ENCODE measurements at places on chromosomes 5 and 9.

DNA sequence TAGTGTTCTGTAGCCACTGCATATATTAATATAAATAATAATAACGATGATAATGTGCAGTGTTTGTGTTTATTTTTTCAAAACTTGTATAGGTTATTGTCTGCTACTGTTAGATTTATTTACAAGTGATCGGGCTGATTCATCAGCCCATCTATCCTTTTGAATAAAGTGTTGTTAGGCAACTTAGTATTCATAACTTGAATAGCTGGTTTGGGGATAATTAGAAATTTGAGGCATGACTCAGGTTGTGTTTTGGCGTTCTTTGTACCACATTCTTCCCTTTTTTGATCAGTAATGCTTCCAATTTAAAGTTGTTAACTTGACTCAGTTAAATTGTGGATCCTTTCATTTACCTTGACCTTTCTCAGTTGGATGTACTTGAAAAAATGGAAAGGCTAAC is 69.7 kb downstream of the FOCAD start:
- no peak for DNase-seq

GRCh38 chr9:89252651-89253267 is 58.2 kb upstream of the CKS2 start:
- DNase-seq = no peak

DNA sequence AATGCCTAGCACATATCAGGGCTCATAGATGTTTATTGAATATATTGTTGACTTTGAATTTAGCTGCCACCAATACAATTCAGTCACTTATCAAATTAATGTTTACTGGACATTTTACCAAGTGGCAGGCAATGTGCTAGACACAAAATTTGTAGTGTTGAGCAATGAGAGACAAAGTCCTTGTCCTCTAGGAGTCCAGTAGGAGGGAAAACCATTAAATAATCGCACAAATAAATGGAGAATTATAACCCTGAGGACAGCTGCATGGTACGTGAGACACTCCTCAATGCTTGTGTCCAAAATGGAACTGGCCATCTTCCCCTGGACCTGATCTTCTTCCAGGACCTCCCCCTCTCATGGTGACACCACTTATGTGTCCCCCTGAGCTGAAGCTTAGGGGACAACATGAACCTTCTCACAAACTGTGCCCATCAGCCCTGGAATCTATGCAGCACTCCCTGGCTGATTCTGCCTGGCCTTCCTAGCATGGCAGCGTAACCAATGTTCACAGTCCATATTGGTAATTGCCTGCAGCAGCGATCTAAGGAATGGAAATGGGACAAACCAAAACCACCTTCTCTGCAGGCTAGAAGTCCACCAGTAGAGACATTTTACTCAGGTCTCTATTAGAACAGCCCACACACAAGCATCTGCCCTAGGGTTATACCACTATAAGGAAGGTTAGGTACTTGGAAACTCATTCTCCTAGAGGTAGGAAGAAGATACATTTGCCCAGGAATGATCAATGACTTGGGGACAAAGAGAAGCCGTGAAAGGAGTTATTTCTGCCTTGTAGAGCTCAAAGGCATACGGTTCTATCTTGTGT is 75.5 kb downstream of the FGF1 start:
- no peak for DNase-seq

DNA sequence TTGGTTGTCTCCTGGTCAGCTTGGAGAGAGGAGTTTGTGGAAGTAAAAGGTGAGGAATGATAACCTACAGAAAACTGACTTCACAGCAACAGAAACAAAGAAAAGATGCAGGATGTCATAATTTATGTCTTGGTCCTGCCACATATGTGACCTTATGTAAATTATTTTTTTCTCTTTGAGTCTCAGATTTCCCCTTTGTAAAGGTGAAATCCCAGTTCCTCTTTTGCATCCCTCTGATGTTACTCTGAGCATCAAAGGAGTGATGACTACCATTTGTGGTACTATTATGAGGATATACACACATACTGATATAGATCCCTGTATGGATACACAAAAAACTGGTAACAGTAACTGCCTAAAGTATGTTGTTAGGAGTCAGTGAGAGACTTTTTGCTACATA is 1.4 kb upstream of the THG1L start:
- no peak for DNase-seq

DNA sequence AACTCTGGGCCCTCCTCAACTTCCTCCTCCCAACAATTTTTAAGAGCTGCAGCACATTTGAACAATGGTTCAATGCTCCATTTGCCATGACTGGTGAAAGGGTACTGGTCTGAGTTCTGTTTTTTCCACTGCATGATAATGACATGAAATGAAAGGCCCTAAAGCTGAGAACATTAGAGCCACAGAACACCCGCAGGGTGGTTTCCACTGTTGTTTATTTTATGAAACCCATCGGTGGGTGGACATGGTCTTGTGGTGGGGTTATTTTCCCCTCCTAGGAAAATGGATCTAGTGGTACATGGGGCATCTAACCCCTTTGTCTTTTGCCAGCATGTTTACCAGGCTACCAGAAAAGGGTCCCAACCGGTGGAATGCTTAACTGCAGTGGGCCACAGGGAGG is 71.8 kb downstream of the SMARCA2 start:
- DNase-seq = no peak

DNA sequence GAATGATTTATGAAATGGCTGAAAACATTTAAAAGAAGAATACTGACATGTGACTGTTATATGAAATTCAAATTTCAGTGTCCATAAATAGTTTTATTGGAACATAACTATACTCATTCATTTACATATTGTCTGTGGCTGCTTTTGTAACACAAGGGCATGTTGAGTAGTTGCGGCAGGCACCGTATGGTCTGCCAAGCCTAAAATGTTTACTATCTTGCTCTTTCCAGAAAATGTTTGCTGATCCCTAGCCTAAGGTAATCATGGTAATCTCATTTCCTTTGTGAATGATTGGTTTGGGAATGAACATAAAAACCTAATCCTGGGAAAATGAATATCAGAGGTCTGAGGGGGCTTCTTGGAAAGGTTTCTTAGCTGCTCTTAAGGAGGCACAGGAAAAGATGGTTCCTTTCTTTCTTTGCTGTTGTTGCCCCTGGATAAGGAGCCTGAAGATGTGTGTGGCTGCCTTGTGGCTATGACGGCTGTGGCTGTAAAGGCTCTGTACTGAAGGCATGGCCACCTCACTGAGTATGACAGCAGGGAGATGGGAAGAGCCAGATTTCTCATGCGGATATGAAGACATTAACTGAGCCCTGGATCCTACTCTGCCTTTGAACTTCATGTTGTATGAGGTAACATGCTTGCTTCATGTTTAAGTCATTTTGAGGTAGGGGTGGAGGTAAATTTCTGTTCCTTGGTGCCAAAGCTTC is 419.4 kb upstream of the CLINT1 start:
- DNase-seq = no peak

GRCh38 chr9:9352877-9353481 is 1259.8 kb downstream of the PTPRD start:
- DNase-seq = no peak

- peak; percentile 69 for DNase-seq
Observed at GRCh38 chr9:75071530-75072122, 16.3 kb downstream of the NMRK1 start.

DNA sequence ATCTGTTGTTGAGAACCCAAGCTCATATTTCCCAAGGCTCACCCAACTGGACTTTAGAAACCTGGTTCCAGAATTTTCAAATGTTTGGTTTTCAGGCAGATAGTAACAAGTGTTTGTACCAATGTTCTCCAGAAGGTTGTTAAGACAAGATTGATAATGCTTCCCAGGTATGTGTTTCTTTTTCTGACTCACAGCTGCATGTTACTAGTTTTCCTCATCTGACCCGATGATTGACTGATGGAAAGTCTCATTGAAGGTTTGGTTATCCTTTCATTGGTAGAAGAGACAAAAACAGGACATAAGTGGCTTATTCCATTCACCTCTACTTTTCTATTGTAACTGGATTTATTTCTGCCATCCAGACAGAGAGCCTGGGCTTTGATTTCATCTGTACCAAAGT is 10.4 kb downstream of the BASP1 start:
- no peak for DNase-seq

DNA sequence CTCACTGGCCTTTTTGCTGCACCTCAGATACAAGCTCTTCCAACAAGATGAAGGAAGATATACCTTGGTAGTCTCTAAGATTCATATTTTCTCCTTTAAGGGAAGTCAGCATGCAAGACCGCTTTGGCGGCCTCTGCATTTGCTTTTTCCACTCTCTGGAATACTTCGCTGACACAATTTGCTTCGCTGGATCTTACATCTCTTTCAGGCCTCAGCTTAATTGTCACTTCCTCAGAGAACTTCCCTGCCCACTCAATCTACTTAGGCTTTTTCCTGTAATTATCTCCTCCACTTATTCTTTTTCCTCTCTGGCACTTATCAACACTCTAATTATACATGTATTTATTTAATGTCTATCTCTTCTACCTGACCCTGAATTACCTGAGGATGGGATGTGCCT is 1131.1 kb upstream of the WWC1 start:
- no peak for DNase-seq

DNA sequence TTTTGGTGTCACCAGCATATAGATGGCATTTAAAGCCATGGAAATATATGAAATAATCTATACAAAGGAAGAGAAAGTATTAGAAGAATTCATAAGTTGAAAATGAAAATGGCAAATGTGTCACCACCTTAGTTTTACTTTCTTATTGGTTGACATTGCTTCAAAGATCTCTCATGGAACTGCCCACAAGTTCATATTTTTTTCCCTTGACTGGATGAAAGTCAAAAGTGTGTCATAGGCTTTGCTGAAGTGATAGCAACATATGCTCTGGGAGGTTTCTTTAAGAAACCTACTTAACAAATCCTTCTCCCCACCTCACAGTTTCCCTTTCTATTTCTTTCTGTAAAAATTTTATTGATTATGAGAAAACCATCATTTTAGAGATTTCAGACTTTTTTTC is 127.2 kb downstream of the VPS13A start:
- no peak for DNase-seq

GRCh38 chr5:101430551-101430950 is 527.5 kb upstream of the ST8SIA4 start:
- DNase-seq = no peak

DNA sequence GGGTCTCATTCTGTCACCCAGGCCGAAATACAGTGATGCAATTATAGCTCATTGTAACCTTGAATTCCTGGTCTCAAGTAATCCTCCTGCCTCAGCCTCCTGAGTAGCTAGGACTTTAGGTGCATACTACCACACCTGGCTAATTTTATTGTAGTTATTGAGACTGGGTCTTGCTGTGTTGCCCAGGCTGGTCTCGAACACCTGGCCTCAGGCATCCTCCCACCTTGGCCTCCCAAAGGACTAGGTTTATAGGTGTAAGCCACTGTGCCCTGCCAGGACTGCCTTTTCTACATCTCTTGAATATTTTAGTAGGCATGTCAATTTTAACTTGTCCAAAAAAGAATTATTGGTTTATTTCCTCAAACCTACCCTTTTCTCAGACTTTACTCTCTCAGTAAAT is 16.9 kb downstream of the DENND4C start:
- no peak for DNase-seq

GRCh38 chr9:77952635-77953328 is 78.8 kb downstream of the GNAQ start:
- no peak for DNase-seq

DNA sequence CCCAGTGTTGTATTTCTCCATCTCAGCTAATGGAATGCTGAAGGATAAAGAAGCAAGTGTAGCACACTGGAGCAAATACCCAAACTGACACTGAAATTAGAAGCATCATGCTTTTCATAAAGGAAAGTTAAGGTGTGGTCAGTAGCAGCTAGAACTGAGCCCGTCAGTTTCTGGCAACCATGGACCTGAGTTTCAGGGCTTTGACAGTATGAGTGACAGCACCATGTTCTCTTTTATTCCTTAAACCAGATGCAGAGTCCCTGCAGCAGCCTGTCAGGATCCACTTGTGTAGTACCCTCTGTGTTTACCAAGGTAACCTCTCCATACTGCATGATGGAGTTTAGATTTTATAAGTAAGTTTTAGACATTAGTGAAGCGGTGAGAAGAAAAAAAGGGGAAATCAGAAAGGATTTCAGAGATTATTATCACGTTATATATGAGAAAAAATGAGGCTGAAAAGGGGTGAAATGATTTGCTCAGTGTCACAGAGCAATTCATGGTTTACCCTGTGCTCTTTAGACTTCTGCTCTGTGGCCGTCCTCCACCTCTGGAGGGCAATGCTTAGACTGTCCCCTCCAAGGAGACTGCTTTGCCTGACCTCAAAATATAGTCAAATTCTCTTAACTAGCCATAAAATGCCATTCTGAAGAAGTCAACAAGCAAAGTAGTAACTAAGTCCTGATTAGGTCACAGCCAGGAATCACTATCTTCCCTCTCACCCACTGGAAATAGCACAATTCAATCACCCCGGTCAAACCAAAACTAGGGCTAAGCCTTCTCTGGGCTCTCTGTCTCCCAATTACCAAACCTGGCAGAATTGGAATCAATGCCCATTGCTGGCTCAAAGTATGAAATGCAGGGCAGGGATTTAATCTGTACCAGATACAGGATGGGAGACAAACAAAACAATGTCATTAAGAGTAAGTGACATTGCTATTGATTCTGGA is 10.5 kb upstream of the MYOT start:
- no peak for DNase-seq

DNA sequence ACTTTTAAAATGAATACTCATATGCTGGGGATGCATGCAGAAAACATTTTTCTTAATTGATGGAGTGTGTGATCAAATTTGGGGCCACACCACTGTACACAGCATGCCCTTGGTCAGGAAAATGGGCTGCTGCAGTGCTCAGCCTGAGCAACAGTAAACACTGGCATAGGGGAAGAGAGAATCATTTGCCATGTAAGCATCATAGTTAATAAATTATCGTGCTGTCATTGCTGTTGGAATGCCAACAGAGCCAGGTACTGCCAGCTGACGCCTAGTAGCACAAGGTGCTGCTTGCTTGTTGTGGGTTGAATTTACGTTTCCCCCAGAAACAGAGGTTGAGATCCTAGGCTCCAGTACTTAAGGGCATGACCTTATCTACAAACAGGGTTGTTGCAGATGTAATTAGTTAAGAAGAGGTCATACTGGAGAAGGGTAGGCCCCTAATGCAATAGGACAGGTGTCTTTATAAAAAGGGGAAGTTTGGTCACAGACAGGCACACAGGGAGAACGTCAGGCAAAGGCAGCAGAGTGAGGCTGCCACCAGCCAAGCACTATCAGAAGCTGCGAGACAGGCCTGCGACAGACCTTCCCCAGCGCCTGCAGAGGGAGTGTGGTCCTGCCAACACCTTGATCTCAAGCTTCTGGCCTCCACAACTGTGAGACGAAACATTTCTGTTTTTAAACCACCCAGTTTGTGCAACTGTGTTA is 25.3 kb downstream of the DAP start:
- no peak for DNase-seq

- no peak for DNase-seq
Observed at GRCh38 chr5:143880178-143880577, 68.2 kb downstream of the HMHB1 start.

GRCh38 chr5:134524272-134524825 is 1.1 kb upstream of the JADE2 start:
- peak; percentile 71 for DNase-seq

DNA sequence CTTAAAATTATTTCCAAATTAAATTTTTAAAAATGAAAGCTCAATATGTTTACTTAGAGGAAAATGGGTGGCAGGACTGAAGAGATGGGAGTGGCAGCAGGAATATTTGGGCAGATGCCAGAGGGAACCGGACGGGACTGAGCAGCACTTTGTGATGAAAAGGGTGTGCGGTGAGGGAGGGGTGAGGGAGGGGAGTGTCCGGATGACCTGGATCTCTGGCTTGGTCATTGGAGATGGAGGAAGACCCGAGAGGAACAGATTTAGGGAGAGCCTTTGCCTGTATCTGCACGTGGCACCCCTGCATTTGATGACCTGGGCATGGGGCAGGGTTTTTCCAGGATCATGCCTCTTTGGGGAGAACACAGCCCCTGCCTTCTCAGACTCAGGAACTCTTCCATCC is 201.1 kb upstream of the MVB12B start:
- no peak for DNase-seq

GRCh38 chr5:131649161-131649560 is 14.1 kb upstream of the RAPGEF6 start:
- no peak for DNase-seq
